EL (cell line): ENCODE measurements at places on chromosomes 5 and 9.

GRCh38 chr5:77064040-77064439 is 23.0 kb downstream of the ZBED3 start:
- DNase-seq, result no peak

DNA sequence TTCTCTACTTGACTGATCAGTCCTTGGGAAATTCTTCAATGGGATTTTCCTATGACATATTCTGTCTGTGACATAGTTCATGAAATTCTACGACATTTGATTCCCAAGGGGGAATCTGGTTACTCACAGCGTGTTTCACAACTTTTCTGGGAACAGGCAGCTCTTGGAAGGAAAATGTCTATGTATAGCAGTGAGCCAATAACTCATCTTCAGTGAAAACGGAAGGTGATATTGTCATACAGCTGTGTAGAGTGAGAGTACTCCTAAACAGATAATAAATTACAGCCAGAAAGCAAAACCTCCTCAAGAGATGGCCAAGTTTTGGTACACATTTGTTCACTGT is 91.4 kb downstream of the C9orf152 start:
- DNase-seq, result peak; percentile 96

GRCh38 chr9:137974746-137975526 is 97.4 kb downstream of the CACNA1B start:
- DNase-seq, result no peak

DNA sequence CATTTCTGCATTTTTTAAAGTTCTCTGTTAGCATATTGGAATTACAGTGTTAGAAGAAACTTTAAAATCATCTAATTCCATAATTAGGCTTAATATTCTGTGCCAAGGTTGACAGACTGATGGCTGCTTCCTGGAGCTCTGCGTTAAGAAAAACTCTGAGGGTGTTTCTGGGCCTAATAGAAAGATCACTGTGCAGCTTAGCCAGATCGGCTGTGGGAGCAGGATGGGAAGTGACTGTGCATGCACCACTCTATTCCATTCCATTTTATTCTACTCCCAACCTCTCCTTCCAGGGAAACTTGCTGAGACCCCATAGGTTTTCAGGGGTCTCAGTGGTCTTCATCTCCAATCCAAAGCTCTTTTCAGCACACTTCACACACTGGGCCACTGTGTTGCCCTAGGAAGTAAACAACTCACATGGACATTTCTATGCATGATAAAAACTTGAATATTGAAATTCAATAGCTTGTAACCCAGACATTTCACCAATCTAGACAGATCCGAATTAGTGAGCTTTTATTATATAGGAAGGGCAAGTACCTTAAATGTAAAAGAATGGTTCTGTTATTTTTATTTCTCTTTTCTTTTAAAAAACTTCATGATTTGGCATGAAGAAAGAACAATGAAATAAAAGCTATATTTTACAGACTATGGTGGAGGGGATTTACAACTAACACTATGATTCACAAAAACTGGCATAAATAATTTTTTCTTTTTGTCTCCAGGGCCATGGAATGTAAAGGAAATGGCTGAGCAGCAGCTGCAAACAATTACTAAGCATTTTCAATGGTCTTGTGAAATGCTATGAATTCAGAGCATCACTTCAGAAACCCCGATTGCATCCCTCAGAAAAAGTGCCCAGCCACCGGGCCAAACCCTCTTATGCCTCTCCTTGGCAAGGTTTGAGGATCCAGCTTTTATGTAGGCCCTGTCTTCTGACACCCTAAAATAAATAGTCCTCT is 51.4 kb upstream of the DAB2 start:
- peak; percentile 78 for DNase-seq

DNA sequence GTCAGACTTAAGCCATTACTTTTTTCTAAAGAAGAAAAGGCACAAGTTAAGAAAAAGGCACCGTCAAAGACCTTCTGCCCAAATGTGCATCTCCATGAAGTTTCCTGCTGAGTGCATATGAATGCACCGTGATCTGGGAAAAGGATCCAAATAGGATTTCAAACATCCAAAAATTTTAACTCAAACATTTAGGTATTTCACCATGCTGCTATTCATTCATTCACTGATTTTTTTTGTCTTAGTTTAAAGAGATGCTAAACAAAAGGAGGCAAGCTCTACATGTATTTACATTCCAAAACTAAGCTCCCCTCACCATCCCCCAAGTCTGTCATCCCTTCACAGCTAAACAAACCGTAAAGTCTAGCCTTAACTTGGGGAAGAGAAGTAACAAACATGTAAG is 291.9 kb downstream of the ARL15 start:
- DNase-seq, result no peak

- DNase-seq, result peak; percentile 33
Observed at GRCh38 chr5:158773161-158773560, 326.6 kb downstream of the EBF1 start.

- no peak for DNase-seq
Observed at GRCh38 chr5:170362102-170362501, 27.1 kb downstream of the KCNMB1 start.

DNA sequence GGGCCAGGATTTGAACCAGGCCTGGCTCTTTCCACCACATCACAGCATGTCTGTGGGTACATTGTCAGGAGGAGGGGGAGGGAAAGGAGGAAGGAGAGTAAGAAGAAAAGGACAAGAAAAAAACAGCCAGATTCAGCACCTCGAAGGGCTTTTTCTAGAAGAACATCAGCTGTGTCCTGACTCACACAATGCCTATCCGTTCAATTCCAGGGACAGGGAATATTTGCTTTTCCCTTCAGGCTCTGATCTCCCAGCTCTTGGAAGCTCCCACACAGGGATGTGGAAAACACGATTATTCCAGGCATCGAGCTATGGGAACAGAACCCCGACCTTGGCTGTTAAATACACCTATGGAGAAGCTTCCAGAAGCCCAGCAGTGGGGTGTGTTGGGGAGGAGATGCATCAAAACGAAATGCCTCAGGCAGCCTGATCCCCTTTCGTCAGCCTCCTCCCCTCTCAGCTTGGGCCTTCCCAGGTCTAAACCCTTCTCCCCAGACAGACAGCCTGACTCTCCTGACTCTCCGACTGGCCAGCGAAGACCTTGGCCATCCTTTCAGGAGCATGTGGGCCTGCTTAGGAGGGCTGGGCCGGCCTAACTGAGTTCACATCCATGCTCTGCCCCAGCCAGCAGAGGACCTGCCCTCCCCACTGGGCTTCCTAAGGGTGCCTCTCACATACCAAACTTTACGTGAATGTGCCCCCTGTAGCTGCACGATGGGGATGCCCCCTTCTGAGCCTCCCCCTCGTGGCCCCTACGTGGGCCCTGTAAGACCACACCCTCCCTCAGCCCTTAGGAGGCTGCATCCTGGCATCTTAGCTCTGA is 54.4 kb downstream of the NEURL1B start:
- no peak for DNase-seq

DNA sequence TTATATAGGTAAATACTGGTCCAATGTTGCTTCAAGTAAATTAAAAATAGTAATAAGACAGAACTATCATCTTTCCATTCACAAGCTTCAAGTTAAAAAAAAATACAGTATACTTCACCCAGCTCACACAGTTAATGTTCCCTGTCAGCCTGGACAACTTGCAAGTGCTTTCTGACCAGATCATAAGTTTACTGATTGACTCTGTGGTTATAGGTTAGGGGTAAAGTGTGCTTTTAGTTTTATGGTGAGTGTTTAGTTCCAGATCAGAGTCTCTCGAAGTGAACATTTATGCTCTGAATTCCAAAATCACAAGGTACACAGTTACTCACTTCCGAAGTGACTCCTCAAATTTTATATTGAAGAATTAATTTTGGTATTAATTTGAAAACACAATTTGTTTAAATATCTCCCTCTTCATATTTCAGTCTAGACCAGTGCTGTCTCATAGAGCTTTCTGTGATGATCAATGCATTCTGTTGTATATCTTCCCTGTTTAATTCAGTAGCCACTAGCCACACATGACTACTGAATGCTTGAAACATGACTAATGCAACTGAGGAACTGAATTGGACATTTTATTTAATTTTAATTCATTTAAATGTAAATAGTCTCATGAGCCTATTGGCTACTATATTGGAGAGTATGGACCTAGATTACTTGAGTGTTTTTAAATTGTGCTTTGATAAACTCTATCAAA is 90.7 kb downstream of the MEF2C start:
- peak; percentile 32 for DNase-seq

DNA sequence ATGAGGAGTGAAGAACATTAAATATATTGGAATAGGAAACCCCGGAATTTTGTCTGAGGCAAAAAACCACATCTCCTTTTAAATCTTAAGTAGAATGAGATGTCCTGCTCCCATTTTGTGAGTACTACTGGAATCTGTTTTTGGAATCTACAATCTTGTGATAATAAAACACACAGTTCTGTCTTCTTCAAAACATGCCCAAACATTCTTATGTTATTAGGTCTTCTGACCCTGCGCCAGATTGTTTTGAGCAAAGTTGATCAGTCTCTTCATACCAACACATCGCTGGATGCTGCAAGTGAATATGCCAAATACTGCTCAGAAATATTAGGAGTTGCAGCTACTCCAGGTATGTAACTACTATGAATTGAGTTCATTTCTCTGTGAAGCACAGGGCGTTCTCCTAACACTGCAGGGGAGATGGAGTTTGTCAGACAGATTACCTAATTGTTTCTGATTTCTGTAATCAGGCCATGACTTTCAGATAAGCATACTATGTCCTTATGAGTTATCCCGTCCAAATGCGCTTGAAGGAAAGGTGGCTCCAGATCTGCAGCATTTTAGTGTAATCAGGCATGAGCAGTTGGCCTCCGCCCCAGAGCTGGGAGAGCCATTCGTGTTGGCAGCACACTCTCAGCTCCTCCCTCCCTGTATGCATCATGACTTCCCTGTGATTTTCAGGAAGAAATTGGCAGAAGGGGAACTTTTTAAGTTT is 88.0 kb downstream of the NLN start:
- peak; percentile 74 for DNase-seq

GRCh38 chr9:18805386-18805785 is 227.6 kb downstream of the SAXO1 start:
- no peak for DNase-seq

DNA sequence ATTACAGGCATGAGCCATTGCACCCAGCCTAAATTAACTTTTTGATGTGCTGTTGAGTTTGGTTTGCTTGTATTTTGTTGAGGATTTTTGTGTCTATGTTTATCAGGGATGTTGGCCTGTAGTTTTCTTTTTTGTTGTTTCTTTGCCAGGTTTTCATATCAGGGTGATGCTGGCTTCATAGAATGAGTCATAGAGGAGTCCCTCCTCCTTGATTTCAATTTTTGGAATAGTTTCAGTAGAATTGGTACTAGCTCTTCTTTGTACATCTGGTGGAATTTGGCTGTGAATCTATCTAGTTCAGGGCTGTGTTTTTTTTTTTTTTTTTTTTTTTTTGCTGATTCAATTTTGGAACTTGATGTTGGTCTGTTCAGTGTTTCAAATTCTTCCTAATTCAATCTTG is 1164.3 kb upstream of the DMAC1 start:
- DNase-seq, result no peak

GRCh38 chr5:167940911-167941310 is 350.5 kb upstream of the WWC1 start:
- DNase-seq, result no peak

GRCh38 chr5:57653636-57654290 is 171.2 kb upstream of the ACTBL2 start:
- DNase-seq, result no peak

DNA sequence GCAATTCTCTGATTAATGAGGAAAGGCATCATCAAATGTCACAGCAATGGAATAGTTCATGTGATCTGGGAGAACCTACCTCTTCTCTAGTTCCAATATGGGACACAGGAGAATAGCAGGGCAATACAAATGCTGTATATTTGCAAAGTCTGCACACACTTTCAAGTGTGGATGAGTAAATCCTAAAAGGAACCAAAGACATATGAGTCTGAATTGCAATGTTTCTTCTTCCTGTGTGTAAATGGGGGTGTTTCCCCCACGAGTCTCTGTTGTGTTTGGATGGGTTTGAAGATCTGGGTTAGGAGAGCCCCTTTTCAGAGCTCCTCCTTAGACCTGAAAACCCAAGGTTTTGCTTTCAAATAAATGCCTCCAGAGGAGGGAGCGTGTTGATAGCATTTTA is 26.9 kb downstream of the SLC46A2 start:
- no peak for DNase-seq

DNA sequence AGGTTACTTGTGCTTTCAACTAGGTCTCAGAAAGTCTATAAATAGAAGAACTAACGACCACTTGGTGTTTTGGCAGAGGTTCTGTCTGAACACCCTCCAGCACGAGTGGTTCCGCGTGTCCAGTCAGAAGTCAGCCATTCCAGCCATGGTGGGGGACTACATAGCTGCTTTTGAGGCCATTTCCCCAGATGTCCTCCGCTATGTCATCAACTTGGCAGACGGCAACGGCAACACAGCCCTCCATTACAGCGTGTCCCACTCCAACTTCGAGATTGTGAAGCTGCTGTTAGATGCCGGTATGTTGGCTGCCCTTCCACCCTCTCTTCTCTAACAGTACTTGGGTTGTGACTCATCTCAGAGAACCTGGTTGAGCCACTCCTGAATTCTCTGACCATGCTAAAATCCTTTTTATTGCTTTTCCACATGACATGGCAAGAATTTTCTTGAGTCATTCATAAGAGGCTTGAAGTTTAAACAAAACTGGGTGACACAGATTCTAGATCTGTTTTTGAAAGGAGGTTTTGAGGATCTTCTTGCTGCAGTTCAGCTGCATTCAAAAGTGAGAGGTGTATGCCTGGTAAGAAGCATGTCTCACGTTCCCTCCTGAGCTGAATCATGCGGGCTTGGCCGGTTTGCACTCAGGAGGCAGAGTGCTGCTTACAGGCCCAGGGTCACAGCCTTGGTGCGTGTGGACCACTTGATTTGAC is 103.1 kb upstream of the DMRT1 start:
- peak; percentile 95 for DNase-seq

- DNase-seq, result no peak
Observed at GRCh38 chr9:89462199-89462598, 35.7 kb downstream of the SEMA4D start.

GRCh38 chr5:168219515-168220410 is 71.7 kb upstream of the WWC1 start:
- DNase-seq, result peak; percentile 70

GRCh38 chr5:140822281-140822629 is 842 bp downstream of the PCDHA5 start:
- DNase-seq, result no peak

DNA sequence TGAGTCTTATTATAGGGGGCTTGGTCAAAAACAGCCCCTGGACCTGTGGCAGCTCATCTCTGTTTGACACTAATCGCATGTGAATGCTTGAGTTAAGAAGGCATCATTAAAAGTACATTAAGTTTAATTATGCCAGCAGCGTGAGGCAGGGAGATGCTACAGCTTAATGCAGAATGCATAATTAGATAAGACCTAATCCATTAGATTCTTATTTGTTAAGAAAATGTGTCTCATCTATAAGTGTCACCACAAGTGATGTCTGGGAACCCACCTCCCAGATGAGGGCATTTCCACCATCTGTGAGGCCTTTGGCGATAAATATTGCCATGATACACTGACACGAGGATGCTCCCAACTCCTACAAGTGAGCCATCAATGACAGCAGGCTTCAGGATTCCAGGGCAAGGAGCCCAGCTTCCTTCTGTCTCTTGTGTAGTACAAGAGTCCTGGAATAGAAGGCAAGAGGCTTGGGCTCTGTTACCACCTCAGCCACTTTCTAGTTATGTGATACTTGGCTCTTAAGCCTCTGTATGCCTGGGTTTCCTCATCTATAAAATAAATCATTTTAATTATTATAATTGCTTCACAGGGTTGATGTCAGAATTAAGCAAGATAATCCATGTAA is 202.7 kb downstream of the FAM114A2 start:
- no peak for DNase-seq

GRCh38 chr5:129724647-129725046 is 23.2 kb upstream of the MINAR2 start:
- DNase-seq, result no peak
